A549 treated with Mapracorat at 1 μM for 4 hours (cell line): ENCODE measurements at places on chromosomes 6 and 20. TPM values are rescaled to one million over a fixed set of nuclear protein-coding genes. Genes with fewer than 3 reads are reported as not detected.

PPP1R14C gene
- 1.7 to 3.2 TPM (median 2.4 TPM) in 5 replicates for total RNA-seq

PSMB1 gene
- total RNA-seq, result 238 to 252 TPM (median 244 TPM) in 5 replicates

GDAP1L1 gene
- total RNA-seq, result 0.07 to 0.23 TPM (median 0.07 TPM) in 3 of 5 replicates, not detected in the others

PBX2 gene
- 13.4 to 18.6 TPM (median 16.0 TPM) in 5 replicates for total RNA-seq

RIMS4 gene
- total RNA-seq, result 1.3 to 2.0 TPM (median 1.6 TPM) in 5 replicates

ULBP2 gene
- total RNA-seq, result 2.9 to 3.9 TPM (median 3.4 TPM) in 5 replicates
